ENCODE measurements at places on chromosomes 3 and 15. TPM values are rescaled to one million over a fixed set of nuclear protein-coding genes. Genes with fewer than 3 reads are reported as not detected.

The RASL12 gene
- total RNA-seq: not detected

The GOLGA8Q gene
- 2.3 TPM for total RNA-seq

The ECT2 gene
- 61.7 TPM for total RNA-seq

The MYL3 gene
- not detected for total RNA-seq

The GOLGA6D gene
- not detected for total RNA-seq

The TMC3 gene
- total RNA-seq: not detected

The GABRR3 gene
- not detected for total RNA-seq

The MINAR1 gene
- 1.3 TPM for total RNA-seq

The CYP8B1 gene
- not detected for total RNA-seq

The WDR93 gene
- total RNA-seq: 1.5 TPM

The GOLGA8M gene
- 0.74 TPM for total RNA-seq

The CGNL1 gene
- 0.49 TPM for total RNA-seq

The CYP1A1 gene
- not detected for total RNA-seq

The CCDC80 gene
- total RNA-seq: 0.26 TPM

The GABPB1 gene
- 56.7 TPM for total RNA-seq

The PLSCR2 gene
- total RNA-seq: not detected

The CLDN18 gene
- not detected for total RNA-seq

The GRK7 gene
- total RNA-seq: not detected

The TGM5 gene
- not detected for total RNA-seq

The C2CD4A gene
- total RNA-seq: 5.7 TPM

The CP gene
- 30.7 TPM for total RNA-seq

The CLDN16 gene
- 15.8 TPM for total RNA-seq

The THBS1 gene
- total RNA-seq: 128 TPM

The NAALADL2 gene
- total RNA-seq: 11.7 TPM

The ALDH1A2 gene
- 18.9 TPM for total RNA-seq

The AMIGO3 gene
- not detected for total RNA-seq

The NLGN1 gene
- total RNA-seq: 2.0 TPM

The RNF111 gene
- 14.0 TPM for total RNA-seq

The CNTN3 gene
- total RNA-seq: not detected

The HRG gene
- total RNA-seq: not detected

The NOX5 gene
- total RNA-seq: not detected

The FANCD2OS gene
- not detected for total RNA-seq

The CFAP100 gene
- total RNA-seq: not detected

The GOLGA8O gene
- 6.1 TPM for total RNA-seq

The TMEM40 gene
- not detected for total RNA-seq

The SCAMP5 gene
- total RNA-seq: 1.0 TPM

The MYO5C gene
- 0.72 TPM for total RNA-seq

The GPR62 gene
- total RNA-seq: not detected

The TMEM44 gene
- total RNA-seq: 4.0 TPM

The QTRT2 gene
- 31.2 TPM for total RNA-seq

The LRRC15 gene
- total RNA-seq: not detected

The AGBL1 gene
- not detected for total RNA-seq

The CELF6 gene
- total RNA-seq: not detected

The GOLGA8H gene
- 0.30 TPM for total RNA-seq

The ZPLD1 gene
- total RNA-seq: not detected

The ANKRD63 gene
- not detected for total RNA-seq

The FSIP1 gene
- total RNA-seq: not detected

The GP9 gene
- not detected for total RNA-seq

All from Caki2 (cell line).